ENCODE measurements at places on chromosomes 3 and 15.

DNA sequence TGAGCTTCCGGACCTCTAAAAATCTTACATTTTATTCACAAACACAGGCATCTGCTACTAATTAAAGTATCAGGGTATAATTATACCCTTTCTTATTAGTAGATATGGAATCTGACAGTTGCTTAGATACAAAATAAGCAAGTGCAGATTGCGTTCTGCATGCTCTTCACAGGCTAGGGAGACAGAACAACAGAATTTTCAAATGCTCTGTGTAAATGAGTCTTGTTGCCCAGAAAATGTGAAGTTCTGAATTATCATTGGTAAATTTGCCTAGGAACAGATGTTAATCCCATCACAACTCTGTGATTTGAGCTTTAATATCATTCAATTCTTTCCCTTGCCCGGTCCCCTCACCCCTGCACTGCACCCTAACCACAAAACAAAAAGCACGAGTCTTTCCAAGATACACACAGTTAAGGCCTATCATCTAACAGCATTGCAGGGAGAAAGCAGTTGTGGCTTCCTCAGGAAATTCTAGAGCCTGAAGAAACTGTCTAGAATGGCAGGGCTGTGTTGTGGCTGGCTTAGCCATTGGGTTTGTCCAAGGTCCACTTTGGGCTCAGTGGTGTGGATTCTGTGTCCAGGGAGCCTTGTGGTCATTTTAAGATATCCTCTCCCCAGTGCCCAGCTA is 119.8 kb downstream of the PDCD6IP start:
- no peak for DNase-seq

- peak; percentile 30 for DNase-seq
Observed at GRCh38 chr3:156553705-156554356, 1.1 kb downstream of the SSR3 start.

DNA sequence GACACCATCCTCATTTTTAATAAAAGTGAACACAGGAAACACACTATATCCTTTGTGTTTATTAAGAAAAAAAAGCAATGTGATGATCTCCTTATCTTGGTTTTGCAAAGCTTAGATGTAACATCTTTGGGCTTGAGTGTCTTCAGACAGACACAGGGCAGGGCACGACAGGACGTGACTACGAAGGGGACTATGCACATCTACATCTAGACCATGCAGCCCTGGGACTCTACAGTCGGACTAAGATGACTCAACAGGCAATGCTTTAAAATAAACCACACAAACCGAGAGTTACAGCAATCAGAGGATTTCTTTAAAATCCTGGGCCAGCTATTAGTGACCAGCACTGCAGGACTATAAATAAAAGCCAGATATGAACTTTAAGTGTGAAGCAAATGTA is 22.8 kb upstream of the TM2D3 start:
- no peak for DNase-seq

DNA sequence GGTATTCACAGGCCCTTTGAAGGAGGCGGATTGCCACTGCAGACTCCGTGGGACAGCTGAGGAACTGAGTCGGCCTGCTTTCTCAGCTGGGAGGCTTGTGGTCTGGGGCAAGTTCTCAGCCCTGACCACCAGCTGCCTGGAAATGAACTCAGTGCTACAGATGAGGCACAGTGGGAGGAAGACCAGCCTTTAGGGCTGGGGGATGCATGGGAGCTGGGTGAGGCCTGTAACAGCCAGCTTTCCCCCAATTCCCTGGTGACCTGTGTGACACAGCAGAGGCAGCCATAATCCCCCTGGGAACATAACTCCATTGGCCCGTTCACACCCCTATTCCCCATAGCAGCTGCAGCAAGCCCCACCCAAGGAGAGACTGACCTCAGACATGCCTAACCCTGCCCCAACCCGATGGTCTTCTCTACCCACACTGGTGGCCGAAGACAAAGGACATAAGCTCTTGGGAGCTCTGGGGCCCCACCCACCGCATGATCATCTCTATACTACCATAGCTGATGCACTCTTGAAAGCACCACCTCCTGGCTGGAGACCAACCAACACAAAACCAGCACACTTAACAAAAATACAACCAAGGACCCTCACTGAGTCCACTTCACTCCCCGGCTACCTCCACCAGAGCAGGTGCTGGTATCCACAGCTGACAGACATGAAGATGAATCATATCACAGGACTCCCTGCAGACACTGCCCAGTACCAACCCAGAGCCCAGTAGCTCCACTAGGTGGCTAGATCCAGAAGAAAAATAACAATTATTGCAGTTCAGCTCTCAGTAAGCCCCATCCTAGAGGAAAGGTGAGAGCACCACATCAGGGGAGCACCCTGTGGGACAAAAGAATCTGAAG is 24.9 kb downstream of the ZMAT3 start:
- no peak for DNase-seq

DNA sequence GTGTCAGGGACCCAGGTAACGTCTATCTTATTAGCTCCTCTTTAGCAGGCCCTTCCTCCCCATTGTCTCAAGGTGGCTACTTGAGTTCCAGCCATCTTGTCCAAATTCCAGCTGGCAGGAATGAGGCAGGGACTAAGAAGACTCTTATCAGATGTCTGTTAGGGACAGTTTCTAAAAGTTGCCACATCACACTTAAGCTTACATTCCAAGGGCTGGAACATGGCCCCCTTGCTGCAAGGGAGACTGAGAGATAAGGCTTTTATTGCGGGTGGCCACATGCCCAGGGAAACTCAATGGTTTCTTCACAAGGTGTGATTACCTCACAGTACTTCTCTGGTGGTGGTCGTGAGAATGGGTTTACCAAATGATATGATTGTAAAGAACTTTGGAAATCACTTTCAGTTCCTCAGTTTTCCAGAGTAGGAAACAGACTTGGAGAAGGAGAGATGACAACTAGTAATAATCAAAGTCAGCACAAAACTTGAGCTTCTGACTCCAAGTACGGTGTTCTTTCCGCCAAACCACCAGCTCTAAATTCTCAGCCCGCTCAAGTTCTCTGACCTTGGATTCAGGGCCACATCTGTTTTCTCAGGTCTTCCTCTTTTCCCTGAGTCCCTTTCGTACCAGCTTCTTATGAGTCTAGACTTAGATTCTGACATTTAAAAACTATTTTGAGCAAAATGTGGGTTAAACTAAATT is 14.2 kb downstream of the PDIA5 start:
- DNase-seq, result no peak

DNA sequence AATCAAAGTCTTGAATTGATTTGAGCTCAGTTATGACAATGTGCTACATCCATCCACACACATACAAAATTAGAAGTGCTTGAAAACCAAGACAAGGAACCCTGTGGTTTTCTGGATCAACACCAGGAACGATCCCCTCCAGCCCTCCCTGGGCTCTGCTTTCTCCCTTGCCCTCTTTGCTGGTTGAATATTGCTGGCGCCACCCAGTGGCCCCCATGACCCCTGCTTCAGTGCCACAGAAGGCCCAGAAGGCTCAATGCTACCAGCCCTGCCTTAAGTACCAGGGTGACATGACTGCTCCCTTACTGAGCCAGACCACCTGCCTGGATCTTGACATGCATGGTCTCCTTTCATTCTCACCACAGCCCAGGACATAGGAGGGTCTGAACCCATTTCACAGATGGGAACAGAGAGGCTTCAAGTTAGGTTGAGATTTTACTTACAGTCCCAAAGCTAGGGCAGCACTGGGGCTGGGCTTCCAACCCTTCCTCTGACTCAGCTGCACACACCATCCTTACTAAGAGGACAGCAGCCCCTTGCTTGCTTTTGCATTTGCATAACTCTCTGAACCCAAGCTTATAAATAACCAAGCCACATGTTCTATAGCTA is 15.0 kb downstream of the IL12A start:
- DNase-seq, result peak; percentile 58

- peak; percentile 80 for DNase-seq
Observed at GRCh38 chr15:90249203-90249863, at the start of gene TTLL13. TTLL13 (plus strand) TSS chr15:90249556; CDS start chr15:90250631, 1,075 bp downstream.

GRCh38 chr3:43699864-43700263 is 9.1 kb downstream of the ABHD5 start:
- no peak for DNase-seq

- DNase-seq, result peak; percentile 27
Observed at GRCh38 chr3:109021556-109021955, 67.9 kb upstream of the GUCA1C start.

GRCh38 chr3:117165601-117166051 is 456.0 kb downstream of the TUSC7 start:
- no peak for DNase-seq

- DNase-seq, result no peak
Observed at GRCh38 chr15:68042855-68043222, 11.3 kb upstream of the PIAS1 start.

- no peak for DNase-seq
Observed at GRCh38 chr15:70583006-70583405, 180.4 kb downstream of the UACA start.

DNA sequence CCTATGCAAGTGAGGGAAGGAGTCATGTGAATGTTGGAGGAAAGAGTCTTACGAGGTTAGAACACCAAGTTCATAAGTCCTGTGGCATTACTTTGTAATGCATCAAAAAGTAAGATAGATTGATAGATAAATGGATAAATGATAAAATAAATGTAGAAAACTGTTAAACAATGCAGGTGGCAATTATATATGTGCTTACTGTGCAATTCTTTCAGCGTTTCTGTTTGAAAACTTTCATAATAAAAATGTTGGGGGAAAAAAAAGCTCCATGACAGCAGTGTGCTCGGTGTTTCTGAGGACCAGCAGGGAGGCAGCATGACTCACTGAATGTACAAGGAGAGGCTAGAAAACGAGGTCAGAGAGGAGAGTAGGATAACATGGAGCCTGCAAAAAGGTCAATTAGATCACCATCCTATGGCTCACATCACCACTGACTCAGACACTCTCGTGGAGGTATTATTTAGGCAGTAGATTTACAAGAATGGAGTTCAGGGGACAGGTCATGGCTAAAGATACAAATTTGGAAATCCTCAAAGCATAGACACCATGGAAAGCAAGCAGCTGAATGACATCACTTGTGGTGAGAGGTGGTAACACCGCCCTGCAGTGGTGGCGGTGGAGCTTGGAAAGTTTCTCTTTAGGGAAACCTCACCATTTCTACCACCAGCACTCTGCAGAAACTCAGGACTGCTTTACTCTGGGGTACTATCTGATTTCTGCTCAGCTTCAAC is 219.8 kb downstream of the CTNNB1 start:
- peak; percentile 32 for DNase-seq

GRCh38 chr3:108311797-108312196 is 15.4 kb downstream of the HHLA2 start:
- peak; percentile 5 for DNase-seq

- DNase-seq, result no peak
Observed at GRCh38 chr3:120449701-120450599, 842 bp downstream of the FSTL1 start.

DNA sequence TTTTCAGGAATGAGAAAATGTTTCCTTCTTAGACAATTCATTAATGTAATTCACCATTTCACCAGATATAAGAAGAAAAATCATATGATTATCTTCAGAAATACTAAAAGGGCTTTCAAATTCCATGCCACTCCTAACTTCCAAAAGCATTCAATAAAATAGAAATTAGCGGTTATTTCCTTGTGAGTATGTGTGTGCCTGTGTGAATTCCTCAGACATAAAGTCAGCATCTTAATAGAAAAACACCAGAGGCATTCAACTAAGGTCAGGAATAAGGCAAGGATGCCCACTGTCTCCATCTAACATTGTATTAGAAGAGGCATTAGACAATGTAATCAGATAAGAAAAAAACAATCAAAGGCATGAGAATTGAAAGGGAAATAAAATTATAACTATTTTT is 88.4 kb downstream of the PLCH1 start:
- DNase-seq, result no peak

GRCh38 chr3:111681661-111682426 is 86.7 kb upstream of the ZBED2 start:
- no peak for DNase-seq

- peak; percentile 55 for DNase-seq
Observed at GRCh38 chr15:81338170-81339007, 14.4 kb upstream of the STARD5 start.

DNA sequence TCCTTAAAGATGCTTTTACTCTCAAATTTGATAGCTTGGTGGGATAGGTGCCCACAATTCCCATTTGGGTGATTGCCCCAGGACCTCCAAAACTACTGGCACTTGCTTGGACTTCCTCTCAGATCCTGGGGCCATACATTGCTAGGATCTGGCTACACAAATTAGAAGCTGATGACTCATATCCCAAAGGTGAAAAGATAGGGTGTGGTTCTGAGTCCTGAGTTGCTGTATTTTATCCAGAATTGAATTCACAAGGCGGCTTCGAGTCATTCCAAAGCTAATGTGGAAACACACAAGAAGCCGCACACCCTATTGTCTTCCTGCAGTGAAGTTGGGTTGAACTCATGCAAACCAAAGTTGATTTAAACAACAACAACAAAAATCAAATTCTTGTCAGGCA is 53.4 kb downstream of the DUT start:
- no peak for DNase-seq

GRCh38 chr15:94056314-94056713 is 175.0 kb upstream of the MCTP2 start:
- DNase-seq, result no peak

- DNase-seq, result peak; percentile 91
Observed at GRCh38 chr3:50299929-50300680, 900 bp upstream of the HYAL3 start.

GRCh38 chr3:16888356-16888755 is 3.6 kb downstream of the PLCL2 start:
- no peak for DNase-seq

DNA sequence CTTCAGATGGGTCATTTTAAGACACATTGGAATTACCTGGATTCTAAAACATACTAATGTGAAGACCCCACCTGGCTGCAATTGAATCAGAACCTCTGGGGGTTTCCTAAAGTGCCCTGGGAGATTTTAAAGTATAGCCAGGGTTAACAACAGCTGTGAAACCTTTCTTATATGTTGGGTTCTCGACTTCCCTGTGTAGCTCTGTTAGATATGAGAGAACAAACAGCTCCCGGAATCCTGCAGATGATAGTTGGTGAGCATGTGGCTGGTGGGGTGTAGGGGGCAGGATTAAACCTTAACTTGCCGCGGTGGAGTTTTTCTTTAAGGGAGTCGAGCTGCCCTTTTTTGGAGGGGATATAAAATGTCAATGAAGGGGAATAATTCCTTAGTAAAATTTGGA is 12.1 kb downstream of the PLCL2 start:
- no peak for DNase-seq

- DNase-seq, result no peak
Observed at GRCh38 chr15:83064859-83065258, 2.2 kb downstream of the BTBD1 start.

GRCh38 chr3:65478551-65479500 is 559.9 kb downstream of the MAGI1 start:
- DNase-seq, result no peak

DNA sequence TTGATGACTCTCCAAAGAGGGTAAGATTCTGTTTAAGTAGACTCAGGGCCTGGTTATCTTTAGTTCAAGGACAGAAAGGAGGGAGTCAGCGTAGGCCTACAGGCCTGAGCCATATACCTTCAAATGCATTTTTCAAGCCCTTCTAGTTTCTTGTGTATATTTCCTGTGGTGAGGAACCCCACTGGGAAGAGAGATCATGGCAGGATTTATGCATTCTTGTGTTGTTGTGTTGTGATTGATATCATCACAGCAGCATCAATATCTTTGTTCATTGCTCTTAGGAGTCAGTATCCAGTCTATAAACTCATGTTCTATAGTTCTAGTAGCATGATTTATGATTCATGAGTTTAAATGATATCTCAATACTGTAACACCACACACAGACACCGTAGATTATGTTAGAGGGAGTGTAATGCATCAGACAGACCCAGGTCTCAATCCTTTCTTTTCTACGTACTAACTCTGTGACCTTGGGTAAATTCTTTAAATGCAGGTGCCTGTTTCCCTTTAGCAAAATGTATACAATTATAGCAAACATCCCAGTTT is 427.5 kb downstream of the PDCD6IP start:
- DNase-seq, result no peak

Data from inflammatory macrophage (primary cell).